ENCODE measurements at places on chromosomes 6 and 20. TPM values are rescaled to one million over a fixed set of nuclear protein-coding genes. Genes with fewer than 3 reads are reported as not detected.

- DNase-seq = peak; percentile 3
Observed at GRCh38 chr6:152428126-152428525, 209.0 kb downstream of the SYNE1 start.

DNA sequence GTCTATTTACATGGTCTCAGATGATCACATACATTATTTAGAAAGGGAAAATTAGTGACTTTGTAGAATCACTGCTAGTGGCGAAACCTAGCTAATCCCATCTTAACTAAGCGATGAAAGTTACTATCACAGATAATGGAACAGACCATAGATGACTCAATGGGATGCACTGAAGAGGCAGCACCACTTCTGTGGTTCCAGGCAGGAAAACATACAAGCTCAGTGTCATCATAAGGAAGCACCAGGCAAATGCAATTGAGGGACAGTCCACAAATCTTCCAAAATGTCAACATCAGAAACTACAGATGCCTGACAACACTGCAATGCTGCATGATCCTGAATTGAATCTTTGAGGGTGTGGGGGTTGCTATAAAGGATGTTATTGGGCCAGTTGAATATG lies 15.9 kb upstream of the SNAI1 start:
- DNase-seq = no peak

DNA sequence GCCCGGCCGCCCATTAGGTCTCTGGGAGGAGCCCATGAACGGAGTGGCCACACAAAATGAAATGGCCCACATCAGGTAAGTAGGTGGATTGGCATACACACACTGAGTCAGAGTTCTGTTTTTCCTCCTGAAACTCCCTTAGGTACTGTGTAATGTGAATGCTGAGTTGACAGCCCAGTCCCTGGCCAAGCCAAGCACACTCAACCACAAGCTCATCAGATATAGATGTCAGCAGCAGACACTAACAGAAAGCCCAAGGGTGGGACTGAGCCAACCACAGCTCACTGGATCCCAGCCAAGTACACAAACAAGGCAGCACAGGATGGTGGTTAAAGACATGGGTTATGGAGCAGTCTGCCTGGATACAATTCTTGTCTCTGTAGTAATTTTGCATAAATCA lies 403.4 kb downstream of the GJA1 start:
- DNase-seq = no peak

GRCh38 chr6:71888756-71889340 lies 2.5 kb downstream of the RIMS1 start:
- no peak for DNase-seq

GRCh38 chr20:58408603-58409246 lies 19.7 kb downstream of the VAPB start:
- no peak for DNase-seq

GRCh38 chr6:98526465-98526864 lies 307.9 kb upstream of the POU3F2 start:
- DNase-seq = no peak

DNA sequence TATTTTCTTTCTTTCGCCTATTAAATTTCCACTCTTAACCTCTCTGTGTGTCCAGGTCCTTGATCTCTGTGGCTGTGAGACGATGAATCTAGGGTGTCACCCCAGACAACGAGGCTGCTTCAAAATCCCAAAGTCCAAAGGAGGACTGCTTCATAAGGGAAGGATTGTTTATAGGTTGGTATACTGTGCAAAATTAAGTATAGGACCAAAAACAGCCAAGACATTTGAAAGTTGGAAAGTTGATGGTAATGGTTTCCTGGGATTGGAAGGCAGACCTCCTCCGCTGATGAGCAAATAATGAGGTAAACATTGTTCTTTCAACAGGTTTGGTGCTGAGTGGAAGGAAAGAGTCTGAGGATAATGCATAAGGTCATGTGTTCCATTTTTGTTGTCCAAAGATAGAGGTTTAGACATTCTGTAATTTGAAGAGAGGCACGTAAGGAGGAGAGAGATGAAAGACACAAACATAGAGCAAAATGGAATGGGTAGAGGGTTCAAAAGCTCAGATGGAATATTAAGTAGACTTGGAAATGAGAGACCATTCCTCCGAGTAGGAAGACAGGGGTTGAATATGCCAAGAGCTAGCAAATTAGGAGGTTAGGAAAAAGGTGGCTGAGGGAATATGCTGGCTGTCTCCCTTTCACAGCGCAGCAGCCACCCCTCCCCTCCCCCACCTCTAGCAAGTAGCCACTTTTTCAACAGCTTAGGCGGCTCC lies 24.8 kb downstream of the ZNF311 start:
- no peak for DNase-seq

DNA sequence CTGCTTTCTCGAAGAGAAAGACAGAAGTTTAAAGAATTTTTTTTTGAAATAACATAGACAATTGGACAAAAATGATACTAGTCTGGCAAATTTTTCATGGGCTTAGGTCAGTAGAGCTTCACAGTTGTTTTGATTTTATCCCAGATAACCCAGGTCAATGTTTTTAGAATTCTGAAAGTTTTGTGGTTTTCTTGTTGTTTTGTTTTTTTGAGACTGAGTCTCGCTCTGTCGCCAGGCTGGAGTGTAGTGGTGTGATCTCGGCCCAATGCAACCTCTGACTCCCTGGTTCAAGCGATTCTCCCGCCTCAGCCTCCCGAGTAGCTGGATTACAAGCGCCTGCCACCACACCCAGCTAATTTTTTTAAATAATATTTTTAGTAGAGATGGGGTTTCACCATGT lies 22.8 kb downstream of the KIF13A start:
- DNase-seq = no peak

GRCh38 chr6:85452441-85452881 lies 2.6 kb downstream of the NT5E start:
- DNase-seq = no peak

The SCUBE3 gene
- 1.0 TPM for total RNA-seq

DNA sequence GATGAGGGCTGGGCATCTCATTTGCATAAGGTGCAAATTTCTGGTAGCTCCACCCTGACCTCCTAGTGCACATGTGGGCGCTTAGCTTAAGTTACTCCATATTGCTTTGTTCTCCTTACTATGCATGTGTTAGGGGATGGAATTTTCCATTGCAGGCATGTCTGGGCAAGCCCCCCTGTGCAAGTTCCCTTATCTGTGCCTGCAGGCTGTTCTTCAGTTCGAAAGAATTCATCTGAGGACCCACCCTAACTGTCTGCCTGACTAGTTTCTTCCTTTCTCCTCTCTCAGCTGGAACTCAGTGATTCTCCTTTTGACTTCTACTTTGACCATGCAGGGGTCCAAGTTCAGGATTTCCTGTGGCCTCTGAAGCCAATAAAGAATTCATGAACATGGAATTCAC lies 30.2 kb downstream of the CCDC170 start:
- DNase-seq = no peak

The SLC12A5 gene
- 5.9 TPM for total RNA-seq

The WFDC5 gene
- total RNA-seq = not detected

DNA sequence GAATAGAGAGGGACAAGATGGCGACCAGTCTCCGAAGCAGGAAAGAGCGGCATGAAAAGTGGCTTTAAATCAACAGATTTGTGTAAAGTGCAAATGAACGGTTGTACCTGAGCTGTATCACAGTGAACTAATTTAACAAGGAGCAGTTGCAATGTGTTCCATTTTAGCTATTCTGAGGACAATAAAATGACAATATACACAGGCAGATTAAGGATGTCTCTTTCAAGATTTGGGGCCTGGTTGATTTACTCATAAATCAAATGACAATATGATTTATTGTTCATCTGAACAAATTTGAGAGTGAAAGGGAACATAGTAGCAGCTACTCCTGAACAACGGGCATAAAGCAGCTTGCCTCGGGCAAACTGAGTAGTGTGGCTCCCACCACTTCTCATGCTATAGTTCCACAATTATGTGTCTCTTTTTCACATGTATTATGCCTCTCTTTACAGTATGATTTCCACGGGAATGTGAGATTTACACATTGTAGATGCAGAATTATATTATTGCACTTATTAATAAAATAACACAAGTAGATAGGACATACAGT lies 204.1 kb upstream of the AGPAT4 start:
- no peak for DNase-seq

DNA sequence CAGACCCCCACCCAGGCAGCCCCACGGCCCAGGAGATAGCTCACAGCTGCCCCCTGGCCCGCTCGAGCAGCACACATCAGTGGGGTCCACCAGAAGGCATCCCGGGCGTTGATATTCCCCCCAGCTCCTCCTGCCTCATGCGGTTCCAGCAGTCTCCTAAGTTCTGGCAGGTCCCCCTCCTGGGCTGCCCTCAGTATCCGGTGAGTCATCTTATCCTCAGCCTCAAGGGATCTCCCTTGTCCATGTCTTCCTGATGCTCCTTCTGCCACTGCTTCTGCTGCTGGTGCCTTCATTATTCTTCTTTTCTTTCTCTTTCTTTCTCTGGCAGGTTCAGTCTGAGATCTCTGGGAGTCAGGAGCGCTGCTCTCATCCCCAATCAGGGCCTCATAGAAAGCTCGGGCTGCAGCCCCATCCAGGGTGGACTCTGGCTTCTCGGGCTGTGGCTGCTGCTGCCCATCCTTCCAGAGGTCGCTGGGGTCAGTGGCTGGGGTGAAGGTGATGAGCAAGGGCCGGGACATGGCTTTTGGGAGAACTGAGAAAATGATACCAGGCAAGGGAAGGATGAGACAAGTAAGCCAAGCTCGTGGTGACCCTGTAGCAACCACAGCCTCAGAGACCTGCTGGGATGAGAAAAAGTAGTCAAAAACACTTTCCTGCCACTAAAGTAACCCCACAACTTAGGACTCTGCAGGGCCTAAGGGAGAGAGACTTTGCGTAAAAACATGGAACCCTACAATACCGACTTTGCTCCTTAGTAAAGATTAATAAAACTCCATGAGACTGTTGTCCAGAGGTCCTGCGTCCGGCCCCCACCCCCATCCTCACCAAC lies 622 bp downstream of the GPANK1 start:
- DNase-seq = no peak

DNA sequence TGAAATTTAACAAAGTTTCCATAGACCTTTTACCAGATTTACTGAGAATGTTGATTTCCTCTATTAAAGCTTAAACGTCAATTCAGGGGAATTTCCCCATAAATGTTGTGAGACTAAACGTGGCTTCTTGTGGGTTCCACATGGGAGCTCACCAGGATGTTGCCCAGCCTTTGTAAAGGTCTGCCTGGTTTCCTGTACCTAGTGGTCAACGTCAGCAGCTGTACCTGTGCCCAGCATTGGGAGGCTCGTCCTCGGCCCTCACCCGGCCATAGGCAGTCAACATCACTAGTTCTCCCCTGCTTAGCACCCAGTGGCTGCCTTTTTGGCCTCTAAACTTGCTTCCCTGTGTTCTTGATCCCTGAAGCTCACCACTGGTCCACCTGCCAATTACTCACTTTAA lies 22.1 kb upstream of the CD83 start:
- no peak for DNase-seq

The ACTR5 gene
- total RNA-seq = 14.1 TPM

GRCh38 chr6:106163966-106164877 lies 78.1 kb downstream of the PRDM1 start:
- DNase-seq = no peak

- no peak for DNase-seq
Observed at GRCh38 chr6:163324688-163325389, 89.7 kb upstream of the QKI start.

The MMP24 gene
- 18.8 TPM for total RNA-seq

DNA sequence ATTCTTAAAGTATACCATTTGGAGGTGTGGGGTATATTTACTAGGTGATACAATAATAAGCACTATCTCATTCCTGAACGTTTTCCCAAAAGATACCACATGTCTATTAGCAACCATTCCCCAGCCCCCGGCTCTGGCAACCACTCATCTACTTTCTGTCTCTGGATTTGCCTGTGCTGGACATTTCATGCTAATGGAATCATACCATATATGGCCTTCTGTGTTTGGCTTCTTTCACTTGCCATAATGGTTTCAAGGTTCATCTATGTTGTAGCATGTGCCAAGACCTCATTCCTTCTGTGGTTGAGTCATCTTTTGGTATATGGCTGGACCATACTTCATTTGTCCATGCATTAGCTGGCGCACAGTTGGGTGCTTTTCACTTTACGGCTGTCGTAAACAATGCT lies 39.7 kb downstream of the BCAS4 start:
- no peak for DNase-seq

GRCh38 chr6:5761370-5761769 lies 245.4 kb downstream of the NRN1 start:
- no peak for DNase-seq

GRCh38 chr20:46323557-46323956 lies 15.3 kb upstream of the CDH22 start:
- no peak for DNase-seq

DNA sequence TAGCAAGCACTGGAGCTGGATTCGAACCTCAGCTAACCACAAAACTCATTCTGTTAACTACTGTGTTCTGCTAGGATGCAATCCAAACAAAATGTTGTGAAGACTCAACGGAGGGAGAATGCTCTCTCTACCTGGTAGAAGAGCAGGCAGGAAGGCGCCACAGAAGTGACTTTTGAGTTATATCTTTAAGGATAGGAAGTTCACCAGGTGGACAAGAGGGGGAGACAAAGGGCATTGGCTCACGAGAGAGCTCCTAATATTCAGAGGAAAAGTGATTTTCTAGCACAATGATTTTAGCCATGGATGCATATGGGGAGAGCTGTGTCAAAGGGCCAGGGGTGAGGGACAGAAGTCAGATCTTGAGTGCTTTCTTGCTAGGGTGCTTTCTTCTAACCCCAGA lies 108.4 kb upstream of the MAFB start:
- DNase-seq = no peak

GRCh38 chr6:137928286-137928685 lies 61.2 kb downstream of the TNFAIP3 start:
- DNase-seq = no peak

The FAM83C gene
- not detected for total RNA-seq

GRCh38 chr6:81734081-81734480 lies 18.4 kb downstream of the TENT5A start:
- no peak for DNase-seq

GRCh38 chr6:136226027-136226673 lies 24.0 kb downstream of the MTFR2 start:
- DNase-seq = peak; percentile 72

DNA sequence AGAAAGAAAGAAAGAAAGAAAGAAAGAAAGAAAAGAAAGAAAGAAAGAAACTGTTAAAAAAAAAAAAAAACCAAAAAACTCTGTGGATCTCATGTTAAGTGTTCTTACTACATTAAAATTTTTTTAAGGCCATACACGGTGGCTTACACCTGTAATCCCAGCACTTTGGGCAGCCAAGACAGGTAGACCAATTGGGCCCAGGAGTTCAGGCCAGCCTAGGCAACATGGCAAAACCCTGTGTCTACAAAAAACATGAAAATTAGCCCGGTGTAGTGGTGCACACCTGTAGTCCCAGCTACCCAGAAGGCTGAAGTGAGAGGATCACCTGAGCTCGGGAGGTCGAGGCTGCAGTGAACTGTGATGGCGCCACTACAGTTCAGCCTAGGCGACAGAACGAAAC lies 4.6 kb upstream of the BPIFA1 start:
- no peak for DNase-seq

The MATN4 gene
- 4.0 TPM for total RNA-seq
